NB4 (cell line): ENCODE measurements at places on chromosomes 4 and X.

DNA sequence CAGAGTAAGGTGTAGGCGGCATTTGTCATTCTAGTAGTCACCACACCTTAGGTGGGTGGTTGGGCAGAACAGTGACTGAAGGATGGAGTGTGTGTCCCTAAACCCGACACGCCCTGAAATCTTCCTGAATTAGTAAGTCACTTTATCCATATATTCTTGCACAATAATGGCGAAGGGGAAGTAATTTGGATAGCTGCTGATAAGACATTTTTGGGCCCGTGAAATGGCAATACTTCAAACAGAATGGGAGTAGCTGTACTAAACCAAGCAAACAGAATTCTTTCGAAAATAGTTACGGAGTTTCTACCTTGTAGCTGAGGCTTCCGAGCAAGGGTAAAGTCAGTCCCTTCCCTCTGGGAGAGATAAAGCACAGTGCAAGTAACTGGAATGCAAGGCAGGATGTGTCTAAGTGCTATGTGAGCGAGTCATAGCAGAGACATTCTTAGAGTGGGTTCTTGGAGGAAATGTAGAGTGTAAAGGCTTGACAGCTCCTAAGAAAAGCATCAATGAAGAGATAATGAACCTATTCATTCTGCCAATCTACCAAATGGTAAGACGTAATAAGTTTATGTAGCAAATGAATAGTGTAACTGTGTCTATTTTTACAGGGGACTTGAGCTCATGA lies 72.8 kb downstream of the CLCN5 start:
- DNase-seq, result no peak

DNA sequence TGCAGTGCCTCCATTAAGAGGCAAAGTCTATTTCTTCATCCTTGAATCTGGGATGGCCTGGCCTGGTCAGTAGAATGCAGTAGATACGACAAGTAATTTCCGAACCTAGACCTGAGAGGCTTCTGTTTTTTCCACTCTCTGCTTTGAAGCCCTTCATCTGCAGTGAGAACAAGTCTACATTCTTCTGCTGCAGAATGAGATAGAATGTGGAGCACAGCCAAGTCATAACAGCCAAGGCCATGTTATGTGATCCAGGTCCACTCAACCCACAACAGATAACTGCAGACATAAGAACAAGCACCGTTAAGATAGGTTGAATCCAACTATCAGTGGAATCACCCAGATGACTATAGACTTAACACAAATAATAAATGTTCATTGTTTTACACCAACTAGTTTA lies 1297.7 kb downstream of the C4orf33 start:
- DNase-seq, result no peak

GRCh38 chrX:44747969-44748368 lies 95.9 kb upstream of the DUSP21 start:
- DNase-seq, result no peak

GRCh38 chr4:158581161-158581560 lies 59.5 kb downstream of the RXFP1 start:
- no peak for DNase-seq

GRCh38 chr4:80422727-80423404 lies 87.3 kb downstream of the CFAP299 start:
- DNase-seq, result no peak

DNA sequence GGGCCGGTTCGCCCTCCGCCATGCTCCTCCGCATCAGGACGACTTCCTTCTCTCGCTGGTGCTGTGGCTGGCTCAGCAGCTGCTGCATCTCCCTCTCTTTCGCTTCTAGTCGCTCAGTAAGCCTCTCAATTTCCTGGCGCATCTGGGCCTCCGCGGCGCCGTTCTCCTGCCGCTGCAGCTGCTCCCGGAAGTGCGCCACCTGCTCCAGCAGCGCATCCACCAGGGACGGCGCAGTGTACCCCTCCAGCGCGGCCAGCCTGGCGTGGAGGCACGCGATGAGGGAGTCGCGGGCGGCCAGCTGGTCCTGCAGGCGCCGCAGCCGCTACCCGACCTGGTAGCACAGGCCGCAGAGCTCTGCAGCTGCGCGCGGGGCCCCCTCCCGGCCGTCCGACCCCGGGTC lies 97.4 kb upstream of the MED14 start:
- DNase-seq, result no peak
